Putamen (tissue), 1 donor: ENCODE measurements at places on chromosomes 7 and 10.

GRCh38 chr7:74252893-74253292 lies 1.3 kb downstream of the RFC2 start:
- no peak for DNase-seq

DNA sequence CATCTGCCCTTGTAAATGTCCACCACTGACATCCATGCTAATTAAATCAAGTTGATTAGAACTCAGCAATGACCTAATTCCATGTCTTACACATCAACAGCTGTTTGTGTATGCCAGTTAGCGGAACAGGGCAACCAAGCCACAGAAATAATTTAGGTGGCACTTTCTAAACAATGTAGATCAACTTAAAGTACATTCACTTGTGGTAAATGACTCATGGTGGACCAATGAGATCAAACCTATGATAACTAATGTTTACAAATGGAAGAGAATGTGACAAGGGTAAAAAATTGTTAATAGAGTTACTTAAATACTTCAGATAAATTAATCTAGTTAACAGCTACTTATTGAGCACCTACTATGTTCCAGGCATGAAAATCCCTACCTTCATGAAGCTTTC lies 63.1 kb upstream of the ICA1 start:
- no peak for DNase-seq

DNA sequence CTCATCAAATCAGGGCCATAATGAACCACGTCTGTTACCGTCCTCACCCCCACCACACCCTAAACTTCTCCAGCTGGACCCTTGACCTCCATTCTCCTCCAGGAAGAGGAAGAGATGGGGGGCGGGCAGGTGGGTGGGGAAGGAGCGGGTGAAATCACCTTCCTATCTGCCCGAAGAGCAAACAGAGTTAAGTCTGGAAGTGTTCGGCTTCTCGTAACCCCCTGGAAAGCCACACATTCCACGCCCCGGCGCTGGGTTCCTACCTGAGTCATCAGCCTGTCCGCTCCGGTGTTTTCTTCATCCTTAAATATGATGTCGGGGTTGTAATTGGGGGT lies 736 bp downstream of the SHH start:
- DNase-seq: no peak

GRCh38 chr10:121772884-121773283 lies 154.9 kb downstream of the ATE1 start:
- no peak for DNase-seq

GRCh38 chr10:71622154-71622526 lies 97.4 kb downstream of the C10orf105 start:
- no peak for DNase-seq

DNA sequence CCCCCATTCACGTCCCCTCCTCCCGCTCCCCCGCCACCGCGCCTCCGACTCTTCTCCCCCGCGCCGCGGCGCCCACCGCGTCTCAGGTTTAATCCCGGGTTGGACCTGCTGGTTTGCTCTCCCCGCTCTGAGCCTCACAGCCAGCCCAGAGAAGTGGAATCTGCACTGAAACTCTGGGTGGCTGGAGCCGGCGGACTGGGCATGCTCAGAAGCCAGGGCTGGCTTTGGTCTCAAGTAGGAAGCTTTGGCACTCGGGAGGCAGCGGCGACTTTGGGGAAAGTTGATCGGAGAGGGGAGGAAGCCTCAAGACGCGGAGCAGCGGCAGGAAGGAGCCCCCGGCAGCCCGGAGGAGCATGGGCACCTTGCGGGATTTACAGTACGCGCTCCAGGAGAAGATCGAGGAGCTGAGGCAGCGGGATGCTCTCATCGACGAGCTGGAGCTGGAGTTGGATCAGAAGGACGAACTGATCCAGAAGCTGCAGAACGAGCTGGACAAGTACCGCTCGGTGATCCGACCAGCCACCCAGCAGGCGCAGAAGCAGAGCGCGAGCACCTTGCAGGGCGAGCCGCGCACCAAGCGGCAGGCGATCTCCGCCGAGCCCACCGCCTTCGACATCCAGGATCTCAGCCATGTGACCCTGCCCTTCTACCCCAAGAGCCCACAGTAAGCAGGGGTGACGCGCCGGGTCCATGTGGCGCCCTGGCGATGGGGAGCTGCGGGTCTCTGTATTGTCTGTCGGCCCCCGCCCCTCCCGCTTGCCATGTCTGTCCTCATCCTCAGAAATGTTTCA lies at the start of gene PRKG1:
PRKG1 (plus strand) TSS at position 250 of the 791 bp plus-strand sequence.
- peak; percentile 30 for DNase-seq

- no peak for DNase-seq
These were observed 148.8 kb upstream of the ZMIZ1 start for GRCh38 chr10:78920011-78920410.
